Activated T-helper 2 cell treated with anti-CD3 and anti-CD28 coated beads, Interferon-gamma antibody, Interleukin-2, Interleukin-4, amounts not matched to agents 10 μg/mL and 5 μg/mL and 100 μg/mL, durations not matched to agents 14 hours and 24 hours and 36 hours (primary cell): ENCODE measurements at places on chromosomes 4 and X. TPM values are rescaled to one million over a fixed set of nuclear protein-coding genes. Genes with fewer than 3 reads are reported as not detected.

- DNase-seq, result no peak
These were observed 381.2 kb downstream of the STPG2 start for GRCh38 chr4:97762115-97762512.

DNA sequence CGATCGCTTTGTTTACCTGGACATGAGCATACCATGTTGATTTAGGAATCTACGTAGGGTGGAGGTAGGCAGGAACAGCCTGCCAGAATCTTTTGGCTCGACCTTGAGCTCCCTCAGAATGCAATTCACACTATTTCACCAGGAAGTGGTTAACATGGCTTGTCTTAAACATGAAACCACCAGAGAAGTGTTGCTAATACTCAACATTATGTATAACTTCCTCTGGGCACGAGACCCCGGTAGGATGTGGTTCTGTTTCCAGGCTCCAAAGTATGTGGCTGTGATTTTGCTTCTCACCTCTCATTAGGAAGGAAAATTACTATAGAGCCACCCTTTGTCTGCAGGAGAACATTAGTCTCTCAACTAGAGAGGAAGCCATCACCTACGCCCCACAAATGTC, 59.0 kb upstream of the VCX3B start:
- DNase-seq, result no peak

GRCh38 chr4:169854090-169854489, 96.3 kb upstream of the HPF1 start:
- no peak for DNase-seq

GRCh38 chr4:90145319-90145718, 18.1 kb downstream of the CCSER1 start:
- DNase-seq, result no peak

DNA sequence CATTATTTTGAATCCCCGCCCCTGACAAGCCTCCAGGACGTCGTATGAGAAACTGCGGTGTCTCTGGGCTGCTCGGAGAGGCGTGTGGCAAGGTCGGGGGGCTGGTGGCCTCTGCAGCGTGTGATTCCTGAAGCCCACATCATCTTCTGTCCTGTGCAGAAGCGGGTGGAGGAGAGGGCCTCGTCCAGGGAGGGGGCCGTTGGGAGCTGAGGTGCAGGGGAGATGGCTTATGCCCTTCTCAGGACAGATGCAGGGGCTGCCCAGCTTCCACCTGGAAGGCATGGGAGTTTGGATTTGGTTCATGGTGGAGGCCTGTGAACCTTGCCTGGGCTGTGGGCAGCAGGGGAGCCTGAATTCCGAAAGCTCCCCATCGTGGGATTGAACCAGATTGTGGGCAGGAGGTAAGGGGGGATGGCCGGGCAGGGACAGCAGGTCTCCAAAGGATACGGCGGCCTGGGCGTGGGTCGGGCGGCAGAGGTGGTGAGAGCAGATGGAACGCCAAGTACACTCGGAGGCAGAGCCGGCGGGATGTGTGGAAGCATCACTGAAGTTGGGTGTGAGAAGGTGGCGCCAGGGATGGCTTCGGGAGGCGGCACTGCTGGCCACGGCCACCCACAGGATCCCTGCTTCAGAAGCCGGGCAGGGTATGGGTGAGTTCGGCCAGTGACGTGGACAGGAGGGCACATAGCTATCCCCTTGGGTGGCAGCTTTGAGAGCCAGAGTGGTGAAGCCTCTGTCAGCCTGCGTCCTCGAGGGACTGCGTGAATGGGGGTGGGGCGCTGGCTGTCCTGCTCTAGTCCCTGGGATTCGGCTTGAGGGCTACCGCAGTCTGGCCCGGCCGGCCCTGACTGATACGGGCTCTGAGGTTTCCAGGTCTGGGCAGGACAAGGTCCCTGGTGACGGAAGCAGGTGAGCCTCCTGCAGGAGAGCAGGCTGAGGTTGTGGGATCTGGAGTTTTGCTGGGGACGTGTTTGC, 76.3 kb upstream of the ADRA2C start:
- DNase-seq, result no peak

DNA sequence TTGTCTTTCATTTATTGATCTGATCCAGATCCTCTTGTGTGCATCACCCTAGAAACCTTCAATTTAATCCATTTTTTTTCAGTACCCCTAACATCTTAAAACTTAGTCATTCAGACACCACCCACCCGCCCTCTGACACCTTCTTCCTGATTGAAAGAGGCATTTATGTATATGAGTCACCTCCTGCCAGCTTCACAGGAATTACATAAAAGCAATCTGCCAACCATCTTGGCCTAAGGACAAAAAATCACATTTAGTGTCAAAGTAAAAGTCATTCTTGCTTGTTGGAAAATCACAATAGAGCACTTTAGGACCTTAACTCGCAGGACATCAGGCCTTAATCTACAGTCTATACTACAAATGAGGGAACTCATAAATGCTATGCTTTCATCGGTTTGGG, 52.1 kb downstream of the NDST3 start:
- DNase-seq, result no peak

Gene PLXNB3
- 0.62 and 0.91 TPM in 2 replicates for total RNA-seq

Gene FAT1
- 0.05 TPM in 2 replicates for total RNA-seq

Gene SYNPO2
- 0.09 TPM in 2 replicates for total RNA-seq
